ENCODE measurements at places on chromosomes 7 and 10.

GRCh38 chr7:156309016-156309620, 331.5 kb upstream of the RNF32 start:
- DNase-seq, result no peak

DNA sequence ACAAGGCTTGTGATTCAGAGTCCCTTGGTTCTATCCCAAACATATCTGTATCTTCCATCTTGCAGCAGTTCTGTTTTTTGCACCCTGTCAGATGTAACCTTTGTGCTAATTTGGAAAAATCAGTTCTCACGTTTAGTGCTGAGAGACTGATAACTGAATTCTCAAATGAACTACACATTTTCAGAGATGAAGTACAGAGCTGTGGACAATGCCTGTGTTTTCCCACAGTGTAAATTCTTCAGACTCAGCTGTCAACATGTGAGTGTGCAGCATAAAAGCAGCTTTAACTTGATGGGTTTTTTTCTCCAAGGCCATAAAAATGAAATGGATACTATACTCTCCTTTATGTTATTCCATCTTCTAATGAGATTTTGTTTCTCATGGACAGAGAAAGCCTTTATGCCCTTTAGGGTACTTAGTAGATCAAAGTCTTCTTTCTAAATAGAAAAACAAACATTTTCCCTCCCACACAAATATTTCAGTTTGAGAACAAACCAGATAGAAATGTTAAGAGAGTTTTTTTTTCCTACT, 150.9 kb downstream of the SEMA3A start:
- no peak for DNase-seq

DNA sequence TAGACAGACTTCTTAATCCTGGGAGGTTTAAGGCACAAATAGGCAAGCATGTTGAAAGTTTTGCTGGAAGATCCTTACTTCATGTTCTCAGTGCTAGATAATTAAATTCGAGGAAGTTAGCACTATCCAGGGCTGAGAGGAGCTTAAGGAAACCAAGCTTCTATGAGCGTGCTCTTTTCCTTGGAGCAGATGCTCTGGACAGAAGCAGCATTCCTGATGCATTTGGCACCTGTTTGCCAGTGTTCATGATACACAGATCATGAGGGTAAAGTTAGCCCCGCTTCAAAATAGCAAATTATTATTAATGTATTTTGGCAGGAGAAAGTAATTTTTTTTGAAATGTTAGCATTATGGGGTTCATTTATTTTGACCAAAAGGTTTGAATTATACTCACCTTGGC, 9.4 kb downstream of the HDAC9 start:
- DNase-seq, result no peak

DNA sequence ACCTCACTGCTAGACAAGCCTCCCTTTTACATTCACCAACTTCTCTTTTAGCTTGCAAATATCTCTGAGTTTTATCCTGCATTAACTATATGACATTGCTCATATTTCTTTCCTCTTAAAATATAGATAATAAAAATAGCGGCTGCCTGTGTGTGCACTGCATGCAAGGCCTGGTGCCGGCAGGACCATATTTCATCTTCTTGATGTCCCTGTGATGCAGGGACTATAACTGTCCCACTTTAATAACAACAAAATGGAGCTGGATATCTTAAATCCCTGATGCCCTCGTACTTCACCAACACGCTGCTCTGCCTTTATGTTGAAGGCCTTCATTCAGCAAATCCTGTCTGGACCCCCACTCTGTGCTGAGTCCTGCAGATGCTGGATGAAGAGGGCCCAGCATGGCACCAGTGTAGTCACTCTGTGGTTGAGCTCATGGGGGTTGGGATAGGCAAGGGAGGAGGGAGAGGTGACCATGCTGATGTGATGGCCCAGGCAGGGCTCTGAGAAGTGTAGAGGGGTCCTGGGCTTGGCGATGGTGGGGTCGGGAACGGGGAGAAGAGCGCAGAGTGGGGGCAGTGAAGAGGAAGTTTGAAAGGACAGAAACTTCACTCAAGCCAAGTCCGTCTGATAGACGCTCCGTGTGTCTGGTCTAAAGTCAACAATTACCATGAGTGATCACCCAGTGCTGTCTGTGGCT, 40.4 kb downstream of the C10orf90 start:
- DNase-seq, result no peak

DNA sequence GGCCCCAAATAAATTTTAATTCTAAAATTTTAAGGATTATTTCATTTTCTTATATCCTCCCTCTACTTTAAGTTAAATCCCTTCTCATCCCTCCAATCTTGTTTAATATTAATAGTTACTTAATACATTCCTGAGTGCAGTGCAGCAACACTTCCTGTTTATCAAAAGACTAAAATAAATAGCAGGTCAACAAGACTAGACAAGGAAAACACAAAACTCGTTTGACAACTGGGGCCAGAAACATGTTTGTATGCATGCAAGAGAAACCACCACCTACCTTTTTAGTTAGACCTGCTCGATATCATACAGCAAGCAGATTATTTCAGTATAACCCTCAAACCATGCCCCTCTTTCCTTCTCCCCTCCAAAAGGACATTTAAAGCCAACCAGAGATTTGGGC, 95.8 kb downstream of the PARD3 start:
- DNase-seq, result no peak

DNA sequence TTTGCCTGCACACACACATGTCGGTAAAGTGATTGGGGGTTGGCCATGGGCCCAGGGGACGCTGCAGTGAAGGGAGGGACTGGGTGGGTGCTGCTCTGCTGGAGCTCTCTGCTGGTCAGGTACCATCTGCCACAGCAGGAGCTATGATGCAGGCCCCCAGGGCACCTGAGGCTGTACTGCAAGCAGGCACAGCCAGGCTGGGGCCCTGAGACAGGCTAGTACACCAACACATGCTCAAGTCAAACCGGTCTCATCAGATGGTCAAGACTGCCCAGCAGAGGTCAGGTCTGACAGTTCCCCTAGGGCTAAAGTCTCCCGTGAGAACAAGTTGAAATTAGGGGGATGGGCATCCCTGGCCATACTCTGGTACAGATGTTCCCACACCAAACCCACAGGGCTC, 118.3 kb upstream of the THSD7A start:
- DNase-seq, result no peak

DNA sequence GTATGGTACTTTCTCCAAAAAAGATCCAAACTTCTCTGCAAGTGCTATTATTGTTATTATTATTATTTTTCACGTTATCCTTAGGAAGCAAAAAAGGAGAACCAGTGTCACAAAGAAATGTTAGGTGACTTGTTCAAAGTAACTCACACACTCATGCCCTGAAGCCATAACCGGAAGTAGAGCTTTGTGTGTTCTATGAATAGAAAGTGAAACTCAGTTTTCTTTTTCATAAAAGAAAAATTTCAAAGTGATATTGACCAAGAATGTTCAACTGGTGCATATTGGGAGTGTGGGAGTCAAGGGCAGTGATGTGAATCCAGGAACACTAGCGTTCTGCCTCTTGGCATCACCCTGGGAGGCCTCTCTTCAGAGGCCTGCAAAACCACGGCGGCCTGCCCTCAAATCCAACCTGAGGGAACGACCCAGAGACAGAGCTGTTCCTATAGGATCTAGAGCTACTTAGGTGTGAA, 106.1 kb downstream of the PRKCQ start:
- DNase-seq, result peak; percentile 59

DNA sequence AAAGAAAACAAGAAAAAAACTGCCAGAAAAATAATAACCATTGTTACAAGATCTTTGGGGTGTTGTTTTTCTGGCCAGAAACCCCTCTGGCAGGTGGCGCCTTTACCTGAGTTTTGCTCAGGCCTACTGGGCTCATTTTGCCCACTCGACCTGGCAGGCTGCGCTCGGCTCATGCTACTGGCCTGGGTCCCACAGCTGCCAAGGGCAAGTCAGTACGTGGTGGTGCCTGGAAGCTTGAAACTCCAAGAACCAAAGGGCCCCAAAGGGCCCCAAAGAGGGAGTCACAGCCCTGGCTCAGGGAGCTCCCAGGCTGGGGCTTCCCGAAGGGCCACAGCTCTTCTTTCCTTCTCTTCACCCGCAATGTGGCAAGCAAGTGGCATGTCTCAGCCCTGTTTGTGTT, 42.7 kb downstream of the CACUL1 start:
- no peak for DNase-seq

- no peak for DNase-seq
Observed at GRCh38 chr7:13832346-13832745, 157.1 kb downstream of the ETV1 start.

DNA sequence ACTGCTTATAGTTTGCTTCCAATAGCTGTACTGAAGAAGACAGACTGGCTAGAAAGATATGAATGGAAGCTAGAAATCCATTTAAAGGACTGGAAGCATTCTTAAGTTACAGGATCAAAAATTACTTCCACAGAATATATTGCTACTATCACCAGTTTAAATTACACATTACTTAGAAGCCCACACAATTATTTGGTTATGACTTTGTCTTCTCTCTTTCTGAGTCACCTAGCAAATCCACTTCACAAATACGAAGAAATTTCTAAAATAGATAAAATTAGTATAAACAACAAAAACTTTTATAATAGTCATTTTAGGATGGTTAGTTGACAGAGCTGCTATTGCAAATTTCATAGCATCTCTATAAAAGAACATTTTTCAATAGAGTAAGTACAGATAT, 108.1 kb downstream of the SNX13 start:
- no peak for DNase-seq

DNA sequence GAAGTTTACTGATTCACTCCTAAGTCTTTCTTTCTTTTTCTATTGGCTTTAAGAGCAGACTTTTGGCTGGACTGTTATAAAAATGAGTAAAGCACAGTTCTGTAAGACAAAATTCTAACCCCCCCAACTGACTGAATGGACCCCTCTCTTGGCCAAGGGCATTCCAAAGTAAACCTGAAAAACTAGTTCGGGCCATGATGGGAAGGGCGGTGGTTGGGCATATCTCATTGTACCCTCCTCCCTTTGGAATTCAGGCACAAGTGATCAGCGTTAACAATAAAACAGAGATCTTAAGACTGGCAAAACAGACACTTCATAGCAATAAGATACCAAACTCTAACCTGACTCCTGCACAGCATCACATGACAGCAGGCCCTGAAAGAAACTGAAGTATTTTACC, 6.1 kb upstream of the KIF20B start:
- no peak for DNase-seq

DNA sequence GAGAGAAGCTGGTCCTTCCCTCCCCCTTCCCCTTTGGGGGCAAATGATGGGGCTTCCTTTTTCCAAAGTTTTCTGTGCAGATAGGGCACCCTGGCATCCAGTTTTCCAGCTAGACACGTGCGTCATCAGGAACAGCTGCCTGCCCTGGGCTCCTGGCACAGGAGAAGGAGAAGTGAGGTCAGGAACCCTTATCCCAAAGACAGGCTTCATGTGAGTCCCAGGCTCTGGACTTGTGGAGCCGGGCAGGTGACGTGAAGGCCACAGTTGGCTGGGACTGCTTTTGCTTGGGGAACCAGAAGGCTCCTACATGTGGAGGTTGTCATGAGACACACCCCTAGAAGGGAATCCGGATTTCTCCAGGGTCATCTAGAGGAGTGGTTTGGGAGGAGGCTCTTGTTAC, 66.5 kb downstream of the RBM20 start:
- no peak for DNase-seq

- no peak for DNase-seq
Observed at GRCh38 chr10:92832998-92833650, 15.2 kb upstream of the EXOC6 start.

- peak; percentile 30 for DNase-seq
Observed at GRCh38 chr7:90853205-90853604, 257.1 kb downstream of the CDK14 start.

DNA sequence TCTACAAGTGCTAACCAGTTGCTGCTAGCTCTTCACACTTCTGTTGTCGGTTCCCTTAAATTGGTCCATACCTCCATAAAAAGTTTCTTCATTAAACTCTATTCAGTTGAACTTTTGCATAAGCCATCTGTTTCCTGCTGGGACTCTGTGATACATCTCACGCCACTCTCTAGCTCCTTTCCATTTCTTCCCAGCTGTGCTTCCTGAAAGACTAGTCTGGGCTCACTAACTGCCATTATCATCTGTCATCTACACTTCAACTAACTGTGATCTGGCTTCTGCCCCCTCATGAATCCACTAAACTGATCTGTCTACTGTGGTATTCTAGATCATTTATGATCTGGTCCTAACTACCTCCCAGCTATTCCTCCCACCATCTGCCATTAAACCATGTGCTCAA, 78.3 kb downstream of the ELAPOR2 start:
- no peak for DNase-seq

GRCh38 chr10:122849900-122850605, 4.4 kb upstream of the CUZD1 start:
- no peak for DNase-seq

Data from GM20000 (cell line).